ENCODE measurements at places on chromosomes 4 and X.

- peak; percentile 56 for DNase-seq
Observed at GRCh38 chr4:25439918-25440477, 62.9 kb downstream of the ANAPC4 start.

DNA sequence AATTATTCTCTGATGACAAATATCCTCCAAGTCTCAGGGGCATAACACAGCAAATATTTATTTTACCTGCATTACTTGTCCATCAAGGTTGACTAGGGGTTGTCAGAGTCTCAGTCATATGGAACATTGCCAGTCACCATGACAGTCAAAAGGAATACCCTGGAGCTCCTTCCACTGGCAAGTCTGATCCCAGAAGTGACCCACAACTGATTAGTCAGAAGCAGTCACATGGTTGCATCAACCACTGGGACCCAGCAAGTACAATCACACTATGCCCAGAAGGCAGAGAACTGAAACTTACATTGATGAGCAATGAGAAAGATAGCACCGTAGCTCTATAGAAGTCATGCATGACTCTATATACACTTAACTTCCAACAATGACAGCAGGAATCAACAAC is 41.9 kb upstream of the SOD3 start:
- DNase-seq, result no peak

DNA sequence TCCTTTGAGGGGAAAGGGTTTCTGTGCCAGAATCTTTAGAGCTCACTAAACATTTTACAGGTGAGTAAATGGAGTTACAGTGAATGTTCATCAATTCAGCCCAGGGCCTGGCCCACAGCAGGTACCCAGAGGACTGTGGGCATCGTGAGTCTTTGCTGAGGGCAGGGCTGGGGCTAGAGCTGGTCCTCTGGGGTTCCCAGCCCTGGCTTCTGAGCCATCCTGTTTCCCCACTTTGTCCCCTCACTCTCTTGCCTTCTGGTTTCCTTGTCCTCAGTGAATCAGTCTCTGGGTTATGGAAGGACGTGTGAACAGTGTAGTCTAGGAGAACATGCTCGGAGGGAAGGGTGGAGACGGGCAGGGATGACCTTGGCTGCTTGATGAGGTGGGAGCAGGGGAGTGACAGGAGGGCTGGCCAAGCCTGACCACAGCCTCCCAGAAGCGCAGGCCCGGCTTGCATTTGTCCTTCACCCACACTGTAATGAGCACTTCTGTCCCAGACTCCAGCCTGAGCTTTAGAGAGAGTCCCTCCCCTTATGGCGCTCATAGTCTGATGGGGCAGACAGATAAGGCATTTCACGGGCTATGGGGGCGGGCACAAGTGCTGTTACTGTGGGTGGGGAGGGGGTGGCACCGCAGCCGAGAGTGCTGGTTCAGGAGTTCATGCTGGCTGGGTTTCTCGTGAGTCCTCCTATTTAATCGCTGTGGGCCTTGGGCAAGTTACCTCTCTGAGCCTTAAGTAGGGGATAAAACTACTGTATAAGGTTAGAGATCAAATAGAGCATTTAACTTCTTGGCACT is 17.3 kb downstream of the TBC1D14 start:
- no peak for DNase-seq

DNA sequence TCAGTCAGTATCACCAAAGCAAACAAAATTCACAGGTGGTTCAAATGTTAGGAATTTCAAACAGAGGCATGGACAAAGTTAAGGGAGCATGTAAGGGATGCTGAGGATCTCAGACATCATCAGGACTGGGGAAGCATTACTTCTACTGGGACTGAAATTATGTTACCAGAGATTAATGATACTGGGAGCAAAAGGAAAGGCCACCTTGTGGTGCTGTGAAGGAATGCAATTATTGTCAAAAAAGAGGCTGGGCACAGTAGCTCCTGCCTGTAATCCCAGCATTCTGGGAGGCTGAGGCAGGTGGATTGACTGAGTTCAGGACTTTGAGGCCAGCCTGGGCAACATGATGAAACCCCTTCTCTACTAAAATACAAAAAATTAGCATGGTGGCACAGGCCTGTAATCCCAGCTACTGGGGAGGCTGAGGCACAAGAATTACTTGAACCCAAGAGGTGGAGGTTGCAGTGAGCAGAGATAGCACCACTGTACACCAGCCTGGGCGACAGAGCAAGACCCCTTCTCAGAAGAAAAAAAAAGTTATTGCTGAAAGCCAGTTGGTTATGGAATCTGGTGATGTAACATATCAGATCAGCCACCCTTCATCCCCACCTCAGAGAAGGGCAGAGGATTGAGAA is 954.3 kb downstream of the PCDH7 start:
- no peak for DNase-seq
